GM19239 (cell line): ENCODE measurements at places on chromosomes 7 and 10.

DNA sequence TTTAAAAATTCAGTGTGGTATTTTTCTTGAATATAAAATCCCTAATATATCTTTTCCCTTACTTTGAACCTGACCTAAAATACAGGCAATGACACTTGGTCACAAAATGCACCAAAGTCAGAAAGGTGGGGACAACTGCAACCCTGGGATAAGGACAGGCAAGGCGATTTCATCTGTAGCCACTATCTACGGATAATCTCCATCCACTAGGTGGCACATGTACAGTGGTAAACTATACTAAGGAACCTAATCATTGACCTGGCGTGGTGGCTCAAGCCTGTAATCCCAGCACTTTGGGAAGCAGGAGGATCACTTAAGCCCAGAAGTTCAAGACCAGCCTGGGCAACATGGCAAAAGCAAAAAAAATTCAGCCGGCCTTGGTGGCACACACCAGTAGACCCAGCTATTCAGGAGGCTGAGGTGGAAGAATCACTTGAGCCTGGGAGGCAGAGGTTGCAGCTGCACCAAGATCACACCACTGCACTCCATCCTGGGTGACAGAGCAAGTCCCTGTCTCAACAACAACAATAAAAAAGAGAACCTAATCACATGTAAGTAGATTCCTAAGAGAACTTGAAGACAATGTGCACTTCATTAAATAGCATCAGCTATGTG lies 98.9 kb downstream of the KMT2C start:
- DNase-seq, result no peak

DNA sequence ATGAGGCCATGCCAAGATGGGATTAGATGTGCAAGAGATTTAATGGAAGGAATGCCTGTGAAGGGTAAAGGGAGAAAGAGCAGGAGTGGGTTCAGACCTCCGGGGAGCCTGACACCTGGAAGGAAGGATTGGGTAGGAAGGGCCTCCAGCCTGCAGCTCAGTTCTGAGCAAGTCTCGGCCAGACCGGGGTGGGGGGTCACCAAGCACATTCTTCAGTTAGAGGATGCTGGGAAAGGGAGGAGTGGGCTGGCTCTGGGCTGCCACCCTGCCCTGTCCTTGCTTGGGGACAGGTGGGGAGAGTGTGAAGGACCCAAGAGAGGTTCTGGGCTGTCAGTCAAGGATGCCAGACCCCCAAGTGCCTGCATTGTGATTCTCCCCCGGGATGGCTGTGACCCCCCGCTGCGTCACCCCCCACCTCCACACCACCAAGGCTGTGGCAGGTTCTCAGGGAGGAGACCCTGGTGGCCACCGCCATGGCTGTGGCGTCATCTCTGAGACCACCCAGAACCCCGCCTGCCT lies 16.5 kb upstream of the PRKAG2 start:
- DNase-seq, result no peak

GRCh38 chr10:48496831-48497779 lies 107.8 kb downstream of the ARHGAP22 start:
- DNase-seq, result no peak

- peak; percentile 59 for DNase-seq
These were observed 24.6 kb downstream of the VSIR start for GRCh38 chr10:71748671-71749191.

DNA sequence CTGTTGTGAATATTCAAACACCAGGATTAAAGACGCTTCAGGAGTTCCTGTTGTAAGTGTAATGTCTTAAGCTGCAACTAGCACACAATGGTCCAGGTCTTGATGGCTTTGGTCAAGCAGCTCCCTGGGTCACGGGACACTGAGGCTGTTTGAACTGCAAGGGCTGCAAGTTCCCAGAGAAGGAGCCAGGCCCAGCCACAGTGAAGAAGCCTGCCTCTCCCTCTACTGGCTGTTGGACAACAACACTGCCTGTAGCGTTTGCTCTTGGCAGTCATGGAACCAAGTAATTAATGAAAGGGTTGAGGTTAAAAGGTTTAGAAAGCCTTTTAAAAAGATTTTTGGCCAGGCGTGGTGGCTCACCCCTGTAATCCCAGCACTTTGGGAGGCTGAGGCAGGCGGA lies 31.9 kb upstream of the GUSB start:
- DNase-seq, result no peak

DNA sequence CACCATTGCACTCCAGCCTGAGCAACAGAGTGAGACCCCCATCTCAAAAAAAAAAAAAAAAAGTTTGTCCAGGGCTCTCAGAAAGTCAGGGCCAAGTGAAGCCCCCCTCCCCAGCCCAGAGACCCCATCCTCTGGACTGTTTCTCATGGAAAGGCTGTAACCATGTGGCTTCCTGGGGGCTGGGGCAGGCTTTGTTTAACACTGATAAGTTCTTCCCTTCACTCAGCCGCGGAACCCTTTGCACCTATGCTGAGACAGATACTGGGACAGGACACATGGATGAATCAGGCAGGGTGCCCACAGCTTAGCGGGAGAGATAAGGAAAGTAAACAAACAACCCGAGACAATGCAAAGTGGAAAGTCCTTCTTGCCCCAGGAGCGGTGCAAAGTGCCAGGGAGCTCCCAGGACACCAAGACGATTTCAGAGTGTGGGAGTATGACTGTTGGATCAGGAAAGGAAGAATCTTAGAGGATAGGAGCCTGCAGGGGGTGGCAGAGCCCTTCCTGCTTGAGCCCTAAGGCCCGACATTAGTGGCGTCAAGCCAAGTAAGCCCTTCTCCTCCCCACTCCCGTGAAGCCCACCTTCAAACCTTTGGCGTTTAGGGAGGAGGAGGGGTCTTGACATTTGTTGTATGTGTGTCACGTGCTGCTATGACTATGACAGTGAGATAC lies 11.6 kb downstream of the MLXIPL start:
- DNase-seq, result no peak
